Activated T-helper 9 cell treated with anti-CD3 and anti-CD28 coated beads, Interleukin-2, amount 50 U/mL, for 16 hours (primary cell): ENCODE measurements at places on chromosomes 7 and 10.

DNA sequence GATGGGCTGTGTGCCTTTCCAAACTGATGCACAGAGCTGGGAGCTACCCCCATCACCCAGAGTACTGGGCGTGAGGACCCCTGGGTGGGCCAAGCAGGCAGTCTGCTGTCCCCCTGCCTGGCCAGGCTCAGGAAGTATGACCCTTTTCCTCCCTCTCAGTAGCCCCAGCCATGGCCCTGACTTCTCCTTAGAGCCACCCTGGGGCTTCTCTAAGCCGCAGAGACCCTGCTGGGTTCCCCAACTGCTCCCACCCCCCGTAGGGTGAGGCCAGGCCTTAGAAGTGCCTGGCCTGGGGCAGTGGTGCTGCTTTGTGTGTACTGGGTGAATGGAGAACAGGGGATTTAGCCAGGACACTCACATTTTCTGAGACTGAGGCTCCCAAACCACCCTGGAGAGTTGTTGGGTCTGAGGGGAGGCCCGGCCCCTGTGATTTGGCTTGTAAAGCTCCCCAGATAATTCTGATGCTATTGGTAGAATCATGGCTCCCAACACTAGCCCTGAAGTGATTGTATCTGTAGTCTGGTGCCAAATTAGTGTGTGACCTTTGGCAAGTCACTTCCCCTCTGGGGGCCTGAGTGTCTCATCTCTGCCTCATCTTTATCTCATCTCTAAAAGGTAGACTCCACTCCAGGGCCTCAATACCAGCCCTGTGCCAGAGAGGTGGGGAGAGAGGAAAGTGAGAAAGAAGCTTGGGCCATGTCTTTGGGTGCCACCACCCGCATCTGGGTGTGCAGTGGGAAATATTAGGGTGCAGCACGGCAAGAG, 99.7 kb upstream of the PPIF start:
- DNase-seq = no peak

- DNase-seq = no peak
Measured at GRCh38 chr7:1140476-1141104, 19.4 kb downstream of the ZFAND2A start.

DNA sequence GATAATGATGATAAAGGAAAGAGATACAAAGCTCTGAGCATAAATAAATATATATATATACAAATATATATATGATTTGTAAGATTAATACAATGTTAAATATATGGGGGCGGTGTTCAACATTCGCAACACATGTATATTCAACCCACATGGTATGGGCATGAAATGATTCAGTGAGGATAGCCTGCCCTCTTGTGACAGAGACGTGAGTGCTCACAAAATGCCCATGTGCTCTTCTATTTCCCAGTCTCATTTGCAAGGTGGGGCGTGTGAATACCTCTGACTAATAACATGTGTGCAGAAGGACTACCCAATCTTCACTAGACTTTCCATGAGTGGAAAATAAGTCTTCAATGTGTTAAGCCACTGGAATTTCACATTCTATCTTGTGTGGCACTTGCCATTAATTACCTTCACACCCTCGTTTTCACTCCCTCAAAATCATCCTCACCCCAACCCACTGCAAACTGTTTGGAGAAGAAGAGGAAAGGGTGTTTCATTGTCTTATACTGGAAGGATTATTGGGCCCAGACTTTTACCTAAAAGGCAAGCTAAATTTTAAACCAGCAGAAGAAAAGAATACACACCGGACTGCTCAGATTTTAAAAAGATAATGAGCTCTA, 26.9 kb downstream of the ASAH2 start:
- no peak for DNase-seq

DNA sequence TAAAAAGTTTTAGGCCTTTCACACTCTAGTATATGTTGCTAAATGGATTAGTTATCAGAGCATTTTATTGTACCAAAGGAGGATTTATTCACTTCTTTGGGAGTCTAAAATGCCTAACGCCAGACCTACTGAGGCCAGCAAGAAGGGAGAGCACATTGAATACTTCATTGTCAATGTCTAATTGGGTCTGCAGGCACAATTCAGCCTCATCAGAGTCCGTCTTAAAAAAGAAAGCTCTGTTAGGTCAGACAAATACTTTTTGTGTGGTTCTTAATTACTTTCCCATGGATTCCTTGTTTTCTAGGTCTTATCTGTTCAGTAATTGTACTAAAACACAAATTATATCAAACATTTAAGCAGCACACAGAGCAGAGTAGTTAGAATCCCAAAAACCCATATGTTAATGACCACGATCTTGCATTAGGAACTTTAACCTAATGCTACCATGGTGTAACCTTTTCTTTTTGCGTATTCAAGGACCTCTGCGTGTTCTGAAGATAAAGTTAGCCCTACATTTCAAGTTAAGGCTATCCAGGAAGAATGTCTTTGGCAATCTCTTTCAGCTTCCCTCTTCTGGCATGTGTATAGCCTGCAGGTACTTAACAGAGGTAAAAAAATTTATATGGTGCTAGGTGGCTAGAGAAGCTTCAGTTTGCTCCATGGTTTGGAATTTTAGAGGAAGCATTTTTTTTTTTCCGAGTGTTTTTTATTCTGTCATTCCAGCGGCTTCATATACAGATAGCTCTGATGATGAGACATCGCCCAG, 45.7 kb upstream of the STRIP2 start:
- no peak for DNase-seq

DNA sequence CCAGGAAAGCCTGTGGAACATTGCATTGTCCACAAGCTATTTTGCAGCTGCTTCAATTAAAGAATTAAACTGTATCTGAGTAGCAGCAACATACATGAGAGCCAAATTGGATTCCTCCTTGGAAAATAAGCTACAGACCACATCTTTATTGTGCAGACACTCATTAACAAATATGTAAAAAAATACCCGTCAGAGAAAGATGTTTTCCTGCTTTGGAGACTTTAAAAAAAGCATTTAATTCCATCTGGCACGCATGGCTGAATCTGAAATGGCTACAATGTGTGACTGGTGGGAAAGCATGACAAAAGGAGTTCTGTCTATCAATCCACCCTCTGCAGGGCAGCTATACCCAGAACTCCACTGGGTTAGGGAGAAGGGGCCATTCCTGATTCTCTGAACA, 73.1 kb upstream of the HPS1 start:
- no peak for DNase-seq

DNA sequence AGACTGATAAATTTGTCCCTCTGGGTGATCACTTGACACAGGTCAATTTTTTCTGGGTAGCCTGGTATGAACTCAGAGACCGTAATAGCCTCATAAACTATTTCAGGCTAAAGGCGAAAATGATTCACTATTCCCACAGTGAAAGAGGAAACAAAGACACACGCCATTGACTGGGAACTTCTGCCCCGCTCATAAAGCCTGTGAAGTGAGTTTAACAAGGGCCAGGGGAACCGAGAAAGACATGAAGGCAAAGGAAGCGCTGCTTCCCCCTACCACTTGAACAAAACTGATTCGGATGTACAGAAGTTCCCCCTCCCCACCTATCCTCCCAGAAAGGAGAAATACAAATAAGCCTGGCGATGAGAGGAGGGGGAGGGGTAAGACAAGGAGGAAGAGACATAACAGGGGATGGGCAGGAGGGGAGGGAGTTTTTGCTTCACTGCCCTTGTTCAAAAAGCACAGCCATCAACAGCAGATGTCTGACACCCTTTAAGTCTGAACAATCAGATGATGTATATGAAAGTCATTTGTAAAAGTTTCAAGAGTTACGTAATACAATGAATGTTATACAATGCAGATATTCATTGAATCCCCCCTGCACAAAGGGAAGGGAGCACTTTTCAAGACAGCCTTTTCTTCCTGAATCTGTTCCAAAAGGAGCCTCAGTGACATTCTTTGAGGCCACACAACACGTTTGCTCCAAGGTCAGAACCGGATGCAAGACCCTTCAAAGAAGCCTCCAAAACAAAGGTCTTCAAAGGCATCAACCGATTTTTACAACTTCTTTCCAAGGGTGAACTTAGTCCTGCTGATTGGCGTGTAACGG, 734 bp downstream of the ABCB4 start:
- DNase-seq = no peak

DNA sequence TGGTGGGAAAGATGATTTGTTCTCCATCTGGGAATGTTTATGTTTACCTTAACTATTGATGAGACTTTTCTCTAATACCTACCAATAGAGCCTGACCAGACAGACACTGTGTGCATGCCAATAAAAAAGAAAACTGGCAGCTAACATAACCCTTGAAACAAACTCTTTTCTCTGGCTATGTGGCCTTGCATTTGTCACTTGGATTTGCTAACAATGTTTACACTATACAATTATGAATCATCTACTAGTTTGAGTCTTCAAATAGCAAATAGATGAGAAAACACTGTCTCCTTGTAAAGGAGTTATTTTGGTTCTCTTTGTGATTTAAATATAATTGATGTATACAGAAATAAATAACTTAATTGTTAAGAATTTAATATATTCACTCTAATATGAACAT, 273.1 kb downstream of the SEMA3D start:
- DNase-seq = no peak

DNA sequence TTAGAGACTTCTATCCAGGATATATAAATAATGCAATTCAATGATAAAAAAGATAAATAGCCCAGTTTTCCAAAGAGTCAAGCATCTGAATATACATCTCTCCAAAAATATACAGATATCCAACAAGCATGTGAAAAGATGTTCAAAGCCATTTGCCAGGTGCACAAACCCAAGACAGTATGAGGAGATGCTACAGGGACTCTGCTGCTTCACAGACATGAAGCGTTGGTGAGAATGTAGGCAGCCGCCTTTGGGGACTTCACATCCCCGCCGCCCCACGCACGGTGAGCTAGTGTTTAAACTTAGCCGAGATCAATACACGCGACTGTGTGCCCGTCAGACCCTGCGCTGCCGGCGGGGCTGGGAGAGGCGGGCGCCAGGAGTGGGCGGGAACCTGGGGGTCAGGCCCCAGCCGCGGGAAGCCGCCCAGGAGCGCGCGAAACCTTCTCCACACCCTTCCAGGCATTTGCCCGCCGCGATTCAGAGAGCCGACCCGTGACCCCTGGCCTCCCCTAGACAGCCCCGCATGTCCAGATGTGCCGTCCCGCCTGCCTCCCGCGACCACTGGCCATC, 927 bp upstream of the ALOX5 start:
- peak; percentile 6 for DNase-seq

DNA sequence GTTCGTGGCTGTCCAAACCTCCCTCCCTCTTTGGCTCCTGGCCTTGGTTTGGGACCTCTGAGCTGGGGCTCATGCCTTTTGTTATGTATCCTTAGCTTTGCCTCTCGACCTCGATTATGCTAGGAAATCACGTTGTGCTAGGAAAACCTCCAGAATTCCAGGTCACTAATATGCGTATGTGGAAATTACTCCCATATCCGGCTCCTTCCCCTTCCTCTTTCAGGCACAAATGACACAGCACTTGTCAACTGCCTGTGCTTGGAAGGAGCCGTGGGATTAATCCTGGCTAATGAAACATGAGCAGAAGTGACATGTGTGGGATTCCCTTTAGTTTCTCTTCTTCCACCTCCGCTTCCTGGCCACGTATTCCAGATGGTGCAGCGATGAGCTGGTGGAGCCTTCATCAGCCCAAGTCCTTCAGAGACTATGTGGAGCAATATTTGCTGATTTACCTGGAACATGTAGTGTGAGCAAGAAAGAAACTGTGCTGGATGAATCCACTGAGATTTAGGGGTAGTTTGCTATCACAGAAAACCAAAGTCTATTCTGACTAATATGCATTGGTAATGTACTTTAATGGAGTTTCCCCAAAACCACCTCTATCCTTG, 149.2 kb downstream of the REEP3 start:
- no peak for DNase-seq

GRCh38 chr10:119803264-119803663, 69.4 kb downstream of the MCMBP start:
- DNase-seq = no peak

DNA sequence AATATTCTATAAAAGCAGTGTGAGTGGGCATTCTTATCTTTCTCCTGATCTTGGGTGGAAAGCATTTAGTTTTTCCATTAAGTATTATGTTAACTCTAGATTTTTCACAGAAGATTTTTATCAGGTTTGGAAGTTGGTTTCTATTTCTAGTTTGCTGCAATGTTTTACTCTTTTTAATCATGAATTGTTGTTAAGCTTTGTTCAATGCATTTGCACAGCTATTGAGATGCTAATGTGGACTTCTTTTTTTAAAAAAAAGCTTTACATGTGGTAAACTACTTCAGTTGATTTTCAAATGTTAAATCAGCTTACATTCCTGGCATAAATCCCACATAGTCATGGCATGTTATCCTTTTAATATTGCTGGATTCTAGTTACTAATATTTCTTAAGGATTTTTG, 363.6 kb upstream of the NRP1 start:
- no peak for DNase-seq

- no peak for DNase-seq
Measured at GRCh38 chr7:49187543-49188268, 263.4 kb downstream of the CDC14C start.

DNA sequence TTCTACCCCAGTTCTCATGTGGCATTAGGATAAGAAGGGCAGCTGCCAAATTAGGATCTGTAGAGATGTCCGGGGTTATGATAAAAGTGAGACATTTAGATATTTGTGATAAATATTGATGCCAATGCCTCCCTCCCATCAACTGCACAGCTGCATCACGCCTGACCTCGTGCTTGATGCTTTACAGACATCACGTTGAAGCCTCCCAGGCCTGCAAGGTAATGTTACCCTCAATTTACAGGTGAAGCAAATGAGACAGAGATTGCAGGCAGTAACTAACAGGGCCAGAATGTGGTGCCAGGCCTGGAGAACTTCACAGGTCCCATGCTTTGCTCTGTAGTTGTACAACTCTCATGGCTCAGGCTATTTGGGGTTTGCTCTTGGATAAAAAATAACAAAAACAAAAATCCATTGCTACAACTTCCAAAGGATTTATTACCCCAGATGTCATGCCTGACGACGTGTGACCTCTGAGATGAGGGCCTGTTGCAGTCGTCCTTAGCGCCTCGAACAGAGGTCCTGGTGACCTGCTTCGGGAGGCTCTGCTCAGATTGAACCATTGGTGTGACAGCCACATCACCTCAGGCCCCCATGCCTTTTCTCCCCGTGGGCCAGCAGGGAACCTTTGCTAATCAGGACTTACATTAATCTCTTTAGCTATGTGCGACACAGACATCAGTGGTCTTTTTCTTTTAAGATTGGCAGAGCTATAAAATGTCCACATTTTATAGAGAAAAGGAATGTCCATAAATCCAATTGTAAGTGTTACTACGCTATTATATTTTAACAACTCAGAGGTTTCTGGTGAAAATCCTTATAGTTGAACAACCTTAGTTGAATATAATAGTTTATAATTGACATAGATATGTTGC, 169.3 kb downstream of the ADAM12 start:
- DNase-seq = no peak

GRCh38 chr10:70571636-70572439, 30.7 kb downstream of the PRF1 start:
- no peak for DNase-seq
